Muscle of leg (tissue), 16 donors: ENCODE measurements at places on chromosomes 1 and 21.

DNA sequence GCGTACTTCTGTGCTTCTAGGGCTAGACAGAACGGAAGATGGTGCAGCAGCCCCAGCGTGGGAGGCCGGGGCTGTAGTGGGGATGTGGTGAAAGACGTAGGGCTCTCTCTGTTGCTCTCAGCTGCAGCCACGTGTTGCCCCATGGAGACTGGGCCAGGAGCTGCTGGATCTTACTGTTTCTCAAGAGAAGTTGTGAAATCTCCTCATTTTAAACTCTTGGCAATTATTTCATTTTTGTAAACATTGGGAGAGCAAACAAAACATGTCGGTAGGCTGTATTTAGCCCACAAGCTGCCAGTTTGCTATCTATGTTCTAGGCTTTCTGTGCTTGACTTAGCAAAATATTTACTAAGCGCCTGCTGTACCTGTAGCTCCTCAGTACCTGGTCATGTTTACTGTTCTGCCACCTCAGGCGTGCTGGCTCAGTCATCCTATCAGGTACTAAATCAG is 15.9 kb upstream of the ELOA start:
- no peaks in the 10 kb centered on the region for H3K27me3 ChIP-seq
- no peak overlapping the region for H3K27ac ChIP-seq
- no peak overlapping the region for H3K4me3 ChIP-seq

GRCh38 chr1:110675060-110675791 is 486 bp upstream of the KCNA3 start:
- peak overlapping the region; percentile 38 for H3K4me3 ChIP-seq
- DNase-seq: no peak
- H3K27me3 ChIP-seq: peaks cover 35% of the 10 kb centered on the region
- no peaks in the 10 kb centered on the region for H3K36me3 ChIP-seq
- H3K4me1 ChIP-seq: peaks cover 5% of the 10 kb centered on the region
- H3K27ac ChIP-seq: no peak overlapping the region

GRCh38 chr1:150567341-150567716 is 12.1 kb downstream of the MCL1 start:
- peak; percentile 83 for DNase-seq
- H3K4me3 ChIP-seq: peak overlapping the region; percentile 16
- H3K27ac ChIP-seq: peak overlapping the region; percentile 97
- peaks cover 85% of the 10 kb centered on the region for H3K4me1 ChIP-seq
- H3K27me3 ChIP-seq: no peaks in the 10 kb centered on the region

GRCh38 chr1:95233737-95234500 is at the start of gene RWDD3:
Gene RWDD3 (plus strand): TSS chr1:95234210. CDS start chr1:95234231, 21 bp downstream.
- H3K36me3 ChIP-seq: no peaks in the 10 kb centered on the region
- peaks cover 7% of the 10 kb centered on the region for H3K4me1 ChIP-seq
- no peaks in the 10 kb centered on the region for H3K27me3 ChIP-seq
- H3K4me3 ChIP-seq: peak within 1 kb of the TSS; percentile 97
- DNase-seq: peak; percentile 97
- H3K27ac ChIP-seq: peak within 1 kb of the TSS; percentile 90

DNA sequence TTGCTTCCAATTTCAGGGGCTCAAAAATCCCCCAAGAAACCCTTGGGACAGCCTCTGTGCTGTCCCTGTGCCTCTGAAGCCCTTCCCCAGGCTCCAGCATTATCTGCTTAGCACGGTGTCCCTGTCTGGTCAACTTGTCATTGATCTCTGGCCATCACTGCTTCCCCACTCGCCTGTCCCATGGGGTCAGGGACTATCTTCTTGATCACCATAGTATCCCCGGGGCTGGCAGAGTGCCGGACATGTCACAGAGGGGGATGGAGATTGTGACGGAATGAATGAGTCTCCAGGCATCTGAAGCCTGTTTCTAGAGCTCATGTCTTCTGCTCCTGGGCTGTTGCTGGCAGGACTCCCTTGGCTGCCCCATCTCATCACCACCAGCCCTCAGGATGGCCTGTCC is 99.4 kb upstream of the VAMP3 start:
- H3K27ac ChIP-seq: no peak overlapping the region
- H3K4me1 ChIP-seq: peaks cover 20% of the 10 kb centered on the region
- no peak overlapping the region for H3K4me3 ChIP-seq

- H3K4me3 ChIP-seq: no peak overlapping the region
- no peaks in the 10 kb centered on the region for H3K27me3 ChIP-seq
- DNase-seq: no peak
- H3K27ac ChIP-seq: no peak overlapping the region
- peaks cover 7% of the 10 kb centered on the region for H3K4me1 ChIP-seq
- H3K36me3 ChIP-seq: no peaks in the 10 kb centered on the region
These were observed 12.3 kb upstream of the SDC3 start for GRCh38 chr1:30920827-30921226.
